ENCODE measurements at places on chromosomes 13 and 19. TPM values are rescaled to one million over a fixed set of nuclear protein-coding genes. Genes with fewer than 3 reads are reported as not detected.

The MED16 gene
- polyA plus RNA-seq = 20.7 TPM

The VSIG10L gene
- polyA plus RNA-seq = 0.62 TPM

The NMRK2 gene
- polyA plus RNA-seq = not detected

The TJP3 gene
- not detected for polyA plus RNA-seq

The ZSCAN5C gene
- polyA plus RNA-seq = not detected

The IQCN gene
- polyA plus RNA-seq = 5.4 TPM

The DACT3 gene
- polyA plus RNA-seq = 0.10 TPM

The FAM174C gene
- polyA plus RNA-seq = 69.1 TPM

The FFAR1 gene
- not detected for polyA plus RNA-seq

The DKKL1 gene
- polyA plus RNA-seq = not detected

DNA sequence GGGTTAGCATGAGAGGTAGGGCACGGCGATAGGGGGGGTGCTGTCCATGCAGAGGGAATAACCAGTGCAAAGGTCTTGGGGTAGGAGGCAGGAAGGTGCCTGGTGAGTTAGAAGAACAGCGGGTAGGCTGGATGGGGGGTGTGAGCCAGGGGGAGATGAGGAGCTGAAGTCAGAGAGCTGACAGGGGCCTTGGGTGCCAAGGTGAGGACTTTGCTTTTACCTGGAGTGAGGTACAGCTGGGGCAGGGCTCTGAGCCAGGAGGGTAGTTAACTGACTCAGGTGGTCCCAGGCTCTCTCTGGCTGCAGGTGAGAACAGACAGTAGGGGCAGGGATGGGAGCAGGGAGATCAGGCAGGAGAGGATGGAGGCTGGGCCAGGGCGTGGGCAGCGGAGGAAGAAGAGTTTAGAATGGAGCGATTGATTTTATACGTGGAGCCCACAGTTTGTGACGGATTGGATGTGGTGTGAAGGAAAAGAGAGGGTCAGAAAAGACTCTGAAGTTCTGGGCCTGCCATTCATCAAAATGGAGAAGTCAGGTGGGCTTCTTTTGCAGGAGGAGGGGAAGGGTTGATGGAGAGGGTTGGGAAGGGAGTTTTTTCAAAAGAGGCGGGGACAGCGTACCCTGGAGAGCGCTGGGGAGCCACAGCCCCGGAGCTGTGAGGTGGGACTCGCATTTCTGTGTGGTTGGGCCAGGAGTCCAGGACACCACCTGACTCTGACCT is 1.2 kb upstream of the GRAMD1A start:
- DNase-seq = no peak

- DNase-seq = no peak
Measured at GRCh38 chr19:16604615-16605014, 23.4 kb downstream of the MED26 start.

GRCh38 chr19:50875795-50876422 is 2.7 kb downstream of the KLK2 start:
- no peak for DNase-seq

DNA sequence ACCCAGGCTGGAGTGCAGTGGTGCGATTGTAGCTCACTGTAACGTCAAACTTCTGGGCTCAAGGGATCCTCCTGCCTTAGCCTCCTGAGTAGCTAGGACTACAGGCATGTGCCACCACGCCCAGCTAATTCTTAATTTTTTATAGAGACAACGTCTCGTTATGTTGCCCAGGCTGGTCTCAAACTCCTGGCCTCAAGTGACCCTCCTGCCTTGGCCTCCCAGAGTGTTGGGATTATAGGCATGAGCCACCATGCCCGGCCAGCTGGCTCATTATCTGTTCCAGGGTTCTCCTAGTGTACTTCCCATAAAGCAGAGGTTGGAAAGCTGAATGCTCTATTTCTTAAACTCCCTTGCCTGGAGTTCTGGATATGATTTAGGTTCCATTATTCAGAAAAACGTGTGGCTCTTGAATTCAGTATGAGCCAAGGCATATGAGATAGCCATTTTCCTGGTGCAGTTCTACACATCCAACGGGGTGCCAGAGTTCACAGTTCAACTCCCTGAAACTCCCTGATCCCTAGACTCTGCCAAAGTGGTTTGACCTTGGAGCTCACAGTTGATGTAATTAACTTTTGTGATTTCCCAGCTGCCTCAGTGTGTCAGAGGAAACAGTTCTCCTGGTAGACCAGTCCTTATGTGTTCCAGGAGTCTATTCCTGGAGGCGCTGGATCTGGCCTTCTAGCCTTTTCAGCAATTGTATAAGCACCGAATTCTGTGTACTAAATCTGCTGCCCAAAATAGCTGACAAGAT is 21.6 kb downstream of the GPR183 start:
- no peak for DNase-seq

GRCh38 chr13:112956571-112957294 is 12.3 kb upstream of the MCF2L start:
- DNase-seq = no peak

- peak; percentile 18 for DNase-seq
Measured at GRCh38 chr13:41500511-41500910, 43.2 kb downstream of the RGCC start.

DNA sequence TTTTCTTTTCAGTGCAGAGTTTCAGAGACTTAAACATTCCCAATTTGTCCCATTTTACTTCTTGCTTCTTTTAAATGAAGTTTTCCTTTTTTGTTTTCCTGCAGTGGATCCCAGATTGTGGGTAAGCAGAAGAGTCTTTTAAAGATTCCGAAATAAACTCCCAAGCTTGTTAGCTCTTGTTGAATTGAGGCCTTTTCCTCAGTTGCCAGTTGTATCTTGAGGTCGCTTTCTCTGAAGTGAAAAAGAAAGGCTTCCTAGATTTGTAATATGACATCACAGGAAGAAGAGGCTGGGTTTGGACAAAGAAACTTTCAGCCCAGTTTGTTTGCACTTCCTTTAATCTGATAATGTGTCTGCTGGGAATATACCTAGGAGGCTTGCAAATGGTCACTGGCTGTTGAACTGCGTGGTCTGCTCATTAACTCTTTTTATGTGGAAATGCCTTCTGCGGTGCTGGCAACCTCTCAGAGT is at the start of gene LPAR6:
Gene LPAR6 (minus strand): TSS at position 233 of the 471 bp plus-strand sequence. CDS start 690 bp downstream, outside the sequence.
- peak; percentile 63 for DNase-seq

DNA sequence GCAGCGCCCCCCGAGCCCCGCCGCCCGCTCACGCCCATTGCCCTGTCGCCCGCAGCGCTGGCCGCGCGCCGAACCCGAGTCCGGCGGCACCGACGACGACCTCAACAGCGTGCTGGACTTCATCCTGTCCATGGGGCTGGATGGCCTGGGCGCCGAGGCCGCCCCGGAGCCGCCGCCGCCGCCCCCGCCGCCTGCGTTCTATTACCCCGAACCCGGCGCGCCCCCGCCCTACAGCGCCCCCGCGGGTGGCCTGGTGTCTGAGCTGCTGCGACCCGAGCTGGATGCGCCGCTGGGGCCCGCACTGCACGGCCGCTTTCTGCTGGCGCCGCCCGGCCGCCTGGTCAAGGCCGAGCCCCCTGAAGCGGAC is 518 bp downstream of the KLF2 start:
- DNase-seq = no peak

DNA sequence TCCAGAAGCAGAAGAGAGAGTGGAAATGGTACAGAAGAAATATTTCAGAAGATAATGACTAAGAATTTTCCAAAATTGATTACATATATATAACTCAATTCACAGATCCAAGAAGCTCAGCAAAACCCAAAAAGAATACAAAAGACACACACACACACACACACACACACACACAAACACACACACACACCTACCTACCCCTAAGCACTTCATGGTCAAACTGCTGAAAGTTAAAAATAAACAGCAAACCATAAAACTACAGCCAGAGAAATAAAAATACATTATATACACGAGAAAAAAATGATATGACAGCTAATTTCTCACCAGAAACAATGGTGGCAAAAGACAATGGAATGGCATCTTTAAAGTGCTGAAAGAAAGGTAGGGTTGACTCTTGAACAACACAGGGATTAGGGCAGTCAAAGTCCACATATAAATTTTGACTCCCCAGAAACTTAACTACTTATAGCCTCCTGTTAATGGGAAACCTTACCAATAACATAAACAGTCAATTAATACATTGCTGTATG is 49.2 kb downstream of the DIAPH3 start:
- no peak for DNase-seq

- DNase-seq = no peak
Measured at GRCh38 chr19:40216777-40217026, 1.5 kb downstream of the TTC9B start.

GRCh38 chr13:111278258-111278657 is 42.2 kb upstream of the TEX29 start:
- DNase-seq = no peak

DNA sequence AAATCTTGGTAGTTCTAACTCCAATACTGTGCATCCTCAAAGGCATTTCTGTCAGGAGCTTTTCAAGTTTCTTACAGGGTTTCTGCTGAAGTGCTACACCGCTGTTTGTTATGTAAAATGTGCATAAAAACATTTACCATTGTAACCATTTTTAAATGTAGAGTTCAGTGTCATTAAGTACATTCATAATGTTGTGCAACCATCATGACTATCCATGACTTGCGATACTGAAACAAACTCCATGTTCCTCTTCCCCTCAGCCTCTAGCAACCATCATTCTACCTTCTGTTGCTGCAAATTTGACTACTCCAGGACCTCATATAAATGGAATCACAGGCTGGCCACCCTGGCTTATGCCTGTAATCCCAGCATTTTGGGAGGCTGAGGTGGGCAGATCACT is 14.4 kb upstream of the SLC25A42 start:
- DNase-seq = no peak

DNA sequence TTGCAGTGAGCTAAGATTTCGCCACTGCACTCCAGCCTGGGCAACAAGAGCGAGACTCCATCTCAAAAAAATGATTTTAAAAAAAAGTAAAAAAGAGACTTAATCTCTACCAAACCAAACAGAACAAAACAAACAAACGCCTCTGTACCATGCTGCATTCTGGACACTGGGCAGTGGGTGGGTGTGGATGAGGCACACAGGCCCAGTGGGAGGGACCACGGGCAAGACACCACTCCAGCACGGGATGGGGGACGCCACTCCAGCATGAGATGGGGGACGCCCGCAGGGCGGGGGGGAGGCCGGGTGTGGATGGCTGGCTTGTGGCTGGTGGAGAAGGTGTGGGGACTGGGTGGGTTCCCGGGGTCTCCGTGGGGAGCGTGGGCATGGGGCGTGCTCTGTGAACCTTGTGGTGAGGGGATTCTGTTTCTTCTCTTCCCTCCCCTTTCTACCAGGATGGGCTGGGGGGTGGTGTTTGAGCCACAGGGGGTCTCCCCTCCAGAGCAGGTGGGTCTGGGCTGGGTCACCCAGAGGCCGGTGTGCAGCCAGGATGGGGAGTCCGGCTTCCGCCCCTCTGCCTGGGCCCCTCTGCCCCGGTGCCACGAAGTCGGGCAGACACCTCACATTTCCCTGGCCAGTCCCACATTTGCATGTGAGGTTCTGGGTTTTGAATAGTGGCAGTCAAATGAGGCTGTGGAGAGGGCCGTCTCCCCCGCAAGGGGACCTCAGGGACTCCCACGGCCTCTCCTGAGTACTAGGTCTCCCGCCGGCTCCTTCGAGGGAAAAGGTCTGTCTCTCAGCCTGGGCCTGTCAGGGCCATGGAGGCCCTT is 23.9 kb upstream of the MATK start:
- no peak for DNase-seq

- DNase-seq = no peak
Measured at GRCh38 chr13:71536201-71536600, 330.8 kb downstream of the DACH1 start.

GRCh38 chr19:42312370-42312769 is 739 bp upstream of the TMEM145 start:
- no peak for DNase-seq

GRCh38 chr19:5992756-5993155 is 14.8 kb upstream of the RANBP3 start:
- DNase-seq = no peak

DNA sequence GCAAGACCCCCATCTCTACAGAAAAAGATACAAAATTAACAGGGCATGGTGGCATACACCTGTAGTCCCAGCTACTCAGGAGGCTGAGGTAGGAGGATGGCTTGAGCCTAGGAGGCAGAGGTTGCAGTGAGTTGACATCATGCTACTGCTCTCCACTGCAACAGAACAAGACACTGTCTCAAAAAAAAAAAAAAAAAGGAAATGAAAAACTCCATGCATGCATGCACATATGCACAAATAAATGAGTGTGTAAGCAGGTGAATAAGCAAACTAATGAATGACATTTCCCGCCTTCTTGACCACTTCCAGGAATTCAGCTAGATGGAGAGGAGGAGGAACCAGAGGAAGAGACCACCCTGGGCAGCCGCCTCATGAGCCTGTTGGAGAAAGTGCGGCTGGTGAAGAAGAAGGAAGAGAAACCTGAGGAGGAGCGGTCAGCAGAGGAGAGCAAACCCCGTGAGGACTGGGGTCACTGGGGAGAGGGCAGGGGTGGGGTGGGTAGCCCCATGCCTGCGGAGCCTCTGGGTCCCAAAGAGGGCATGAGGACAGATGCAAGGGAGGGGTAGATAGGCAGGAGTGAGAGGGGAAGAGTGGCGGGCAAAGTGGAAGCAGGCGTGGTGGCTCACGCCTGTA is 58.8 kb downstream of the RYR1 start:
- no peak for DNase-seq

- no peak for DNase-seq
Measured at GRCh38 chr19:29629836-29630534, 23.9 kb downstream of the POP4 start.

GRCh38 chr13:29383476-29383875 is 212.0 kb downstream of the SLC7A1 start:
- DNase-seq = no peak

DNA sequence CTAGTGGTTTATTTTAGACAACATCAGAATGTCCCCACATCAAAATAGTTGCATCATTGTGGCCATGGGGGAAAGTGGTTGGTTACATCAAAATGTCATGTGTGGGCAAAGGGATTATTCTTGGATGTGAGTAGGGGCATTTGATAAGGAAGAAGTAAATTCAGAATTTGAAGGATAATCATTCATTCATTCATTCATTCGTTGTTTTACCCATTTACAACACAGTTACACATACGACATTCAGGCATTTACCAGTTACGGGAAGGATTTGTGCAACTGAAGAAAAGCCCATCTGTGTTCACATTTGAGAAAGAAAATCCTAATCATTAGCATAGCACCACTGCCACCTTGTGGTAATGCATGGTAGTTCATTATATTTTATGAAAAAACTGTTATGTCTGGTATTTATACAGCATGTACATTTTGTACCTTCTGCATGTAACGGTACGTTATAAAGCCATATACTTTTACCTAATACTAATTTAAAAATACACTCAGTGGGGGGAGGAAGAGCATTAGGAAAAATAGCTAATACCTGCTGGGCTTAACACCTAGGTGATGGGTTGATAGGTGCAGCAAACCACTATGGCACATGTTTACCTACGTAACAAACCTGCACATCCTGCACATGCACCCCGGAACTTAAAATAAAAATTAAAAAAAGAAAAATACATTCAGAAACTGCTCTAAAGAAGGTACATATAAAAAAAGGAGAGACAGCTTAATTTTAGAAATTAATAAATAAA is 62.1 kb downstream of the DGKH start:
- DNase-seq = peak; percentile 70
